Activated naive CD4-positive, alpha-beta T cell (primary cell): ENCODE measurements at places on chromosomes 5 and 9.

DNA sequence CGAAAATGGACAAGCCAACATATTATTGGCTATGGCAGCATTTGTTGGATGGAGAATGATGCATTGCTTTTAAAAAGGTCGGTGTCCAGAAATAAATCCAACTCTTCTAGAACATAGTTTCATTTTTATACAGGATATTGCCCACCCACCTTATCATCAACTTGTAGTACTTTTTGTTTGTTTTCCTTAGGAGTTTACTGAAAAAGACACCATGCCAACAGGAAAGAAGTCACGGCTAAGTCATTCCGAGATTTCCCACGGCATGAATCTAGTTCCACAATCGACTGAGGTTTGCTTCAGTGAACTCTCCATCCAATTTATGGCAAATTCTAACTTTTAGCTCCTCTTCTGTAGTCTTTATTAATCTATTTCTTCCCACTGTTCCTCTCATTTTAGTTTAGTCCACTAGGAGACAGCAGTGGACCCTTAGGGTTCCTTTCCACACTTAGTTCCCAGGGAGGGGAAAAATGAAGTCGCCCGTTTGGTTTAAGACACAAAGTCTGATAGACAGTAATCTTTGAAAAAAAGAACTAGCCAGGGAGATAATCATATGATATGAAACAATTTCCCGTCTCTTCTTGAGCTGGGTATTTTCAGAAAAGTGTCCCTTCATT, 237.5 kb downstream of the AP3B1 start:
- DNase-seq = no peak

- no peak for DNase-seq
Observed at GRCh38 chr5:135425641-135426040, 21.5 kb downstream of the DCANP1 start.

DNA sequence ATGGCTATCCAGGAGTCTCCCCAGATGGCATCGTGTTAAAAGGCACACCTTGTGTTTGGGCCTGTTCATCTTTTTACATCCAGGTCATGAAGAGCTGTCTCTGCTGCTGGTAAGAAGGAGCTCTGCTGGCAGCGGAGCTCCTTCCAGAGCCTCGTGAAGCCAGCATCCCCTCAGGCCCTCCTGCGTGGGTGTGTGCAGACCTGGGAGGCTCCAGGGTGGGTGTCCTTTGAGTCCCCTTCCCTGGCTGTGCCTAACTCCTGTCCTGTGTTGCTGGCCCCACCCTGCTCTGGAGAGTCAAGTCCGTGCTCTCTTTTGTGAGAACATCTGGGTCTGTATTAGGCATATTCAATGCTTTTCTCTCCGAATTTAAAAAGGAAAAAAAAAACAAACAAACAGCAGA, 149.6 kb upstream of the IRX2 start:
- no peak for DNase-seq

DNA sequence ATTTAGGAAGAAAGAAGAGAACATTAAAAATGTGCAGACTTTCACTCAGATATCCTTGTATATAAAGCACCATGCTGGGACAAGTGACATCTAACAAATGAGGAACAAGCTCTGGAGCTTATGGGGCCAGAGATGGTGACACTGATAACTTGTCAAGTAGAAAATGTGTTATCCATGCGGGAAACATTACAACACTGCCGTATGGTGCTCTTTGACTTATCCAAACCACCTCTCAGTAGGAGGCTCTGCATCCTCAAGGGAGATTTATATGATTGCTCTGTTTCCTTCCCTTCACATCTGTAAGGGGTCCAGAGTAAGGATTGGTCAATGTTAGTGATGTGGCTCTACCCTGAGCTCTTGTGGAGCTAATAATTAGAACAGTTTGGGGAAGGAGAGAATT, 23.5 kb downstream of the KCTD16 start:
- DNase-seq = no peak

- DNase-seq = no peak
Observed at GRCh38 chr9:78463750-78464149, 166.8 kb downstream of the PSAT1 start.

GRCh38 chr9:121871431-121872025, 220.1 kb downstream of the DAB2IP start:
- DNase-seq = no peak

DNA sequence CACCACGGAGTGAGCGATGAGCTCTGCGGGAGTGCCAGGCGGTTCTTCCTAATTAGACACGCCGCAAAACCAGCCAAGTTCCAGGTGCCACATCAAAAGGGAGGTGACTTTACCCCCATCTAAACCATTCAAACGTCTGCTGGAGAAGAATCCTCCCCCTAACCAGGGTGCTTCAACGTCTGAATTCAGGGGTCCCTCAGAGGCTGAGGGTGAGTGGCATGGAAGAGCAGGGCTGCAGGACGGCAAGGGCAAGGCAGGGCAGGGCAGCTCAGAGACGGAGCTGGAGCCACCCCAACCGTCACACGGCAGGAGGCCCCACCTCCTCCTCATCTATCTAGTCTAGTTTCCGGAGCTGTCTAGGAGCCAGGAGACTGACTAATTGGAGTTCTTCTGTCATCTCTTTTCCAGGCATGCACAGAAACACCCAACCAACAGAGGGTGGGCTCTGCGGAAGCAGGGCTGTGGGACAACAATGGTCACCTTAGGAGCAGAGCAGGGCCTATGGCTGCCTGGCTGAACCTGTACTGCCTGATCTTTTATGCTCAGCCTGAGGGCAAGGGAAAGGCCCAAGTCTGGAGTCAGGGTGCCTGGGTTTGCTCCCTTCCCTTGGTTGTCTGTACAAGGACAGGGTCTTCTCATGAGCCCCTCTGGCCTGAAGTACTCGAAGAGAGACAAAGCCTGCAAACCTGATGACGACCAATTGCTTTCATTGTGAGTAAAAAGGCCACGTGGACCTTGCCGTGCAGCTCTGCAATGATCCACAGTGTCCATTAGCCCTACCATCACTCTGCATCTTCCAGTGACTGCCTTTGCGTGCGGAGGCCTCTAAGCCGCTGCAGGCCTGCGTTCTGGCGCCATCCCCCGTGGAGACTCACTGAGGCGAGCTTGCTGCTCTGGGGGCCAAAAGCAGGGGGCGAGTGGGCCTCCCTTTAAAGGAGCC, 81.0 kb upstream of the SLC25A51 start:
- DNase-seq = no peak

DNA sequence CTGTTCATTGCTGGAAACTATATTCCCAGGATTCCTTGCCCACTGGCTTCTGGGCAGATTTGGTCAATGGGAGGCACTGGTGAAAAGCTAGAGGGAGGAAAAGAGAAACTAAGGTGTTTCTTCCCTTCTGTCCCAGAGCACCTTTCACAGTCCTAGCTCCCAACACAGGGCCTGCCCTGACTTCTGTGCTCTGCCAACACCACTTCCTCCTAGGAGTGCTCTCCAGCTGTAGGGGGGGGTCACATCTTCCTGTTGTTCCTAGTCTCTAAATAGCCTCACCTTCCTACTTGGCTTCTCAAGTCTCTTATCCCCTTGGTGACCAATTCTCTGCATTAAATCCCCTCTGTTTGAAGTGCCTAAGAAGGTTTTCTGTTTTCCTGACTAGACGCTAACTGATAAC, 115.4 kb downstream of the ADRB2 start:
- no peak for DNase-seq

GRCh38 chr9:130095872-130096271, 42.2 kb downstream of the GPR107 start:
- no peak for DNase-seq

- DNase-seq = no peak
Observed at GRCh38 chr5:39409033-39409432, 15.7 kb downstream of the DAB2 start.

- DNase-seq = no peak
Observed at GRCh38 chr5:801472-801871, 16.9 kb upstream of the ZDHHC11B start.

- no peak for DNase-seq
Observed at GRCh38 chr9:33177639-33178038, 10.5 kb upstream of the B4GALT1 start.
